ENCODE measurements at places on chromosomes 12 and 14. TPM values are rescaled to one million over a fixed set of nuclear protein-coding genes. Genes with fewer than 3 reads are reported as not detected.
A peak's percentile ranks its signal among the peaks of the same experiment; 100 is the strongest.

- peak; percentile 24 for DNase-seq
Measured at GRCh38 chr12:459430-460258, at the start of gene B4GALNT3. B4GALNT3 (plus strand) TSS chr12:459939; CDS start chr12:460377, 438 bp downstream.

DNA sequence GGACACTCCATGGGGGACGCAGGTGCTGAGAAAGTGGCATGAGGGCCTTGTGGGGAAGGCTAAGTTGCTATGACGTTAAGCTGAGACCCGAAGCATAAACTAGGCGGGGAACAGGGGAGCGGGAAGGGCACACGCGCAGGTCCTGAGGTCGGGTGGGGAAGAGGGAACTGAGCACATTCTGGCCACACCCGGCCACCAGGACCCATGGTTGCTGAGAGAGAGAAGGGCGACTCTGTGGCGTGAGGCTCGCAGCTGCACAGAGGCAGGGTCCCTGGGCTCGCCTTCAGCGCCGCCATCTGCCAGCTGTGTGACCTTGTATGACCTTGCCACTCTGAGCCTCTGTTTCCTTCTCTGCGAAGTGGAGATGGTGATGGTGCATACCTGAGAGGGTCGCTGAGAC lies 182.5 kb downstream of the PHETA1 start:
- no peak for DNase-seq

DNA sequence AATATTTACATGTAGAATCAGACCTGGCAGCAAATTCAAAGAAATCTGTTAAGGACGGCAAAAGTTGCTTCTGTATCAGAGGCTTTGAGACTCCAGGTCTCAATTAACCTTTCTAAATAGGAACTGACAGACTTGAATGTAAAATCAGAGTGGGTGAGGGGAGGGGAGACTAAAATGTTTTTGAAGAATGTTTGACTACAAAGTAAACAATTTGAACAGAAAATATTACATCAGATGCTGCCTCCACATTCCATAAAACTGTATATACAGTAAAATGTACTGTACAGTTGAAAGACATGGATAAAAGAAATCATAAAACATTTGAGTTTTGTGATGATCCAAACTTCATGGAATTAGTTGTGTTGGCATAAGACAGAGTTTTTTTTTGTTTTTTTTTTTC lies 49.5 kb upstream of the POC1B start:
- DNase-seq: no peak

DNA sequence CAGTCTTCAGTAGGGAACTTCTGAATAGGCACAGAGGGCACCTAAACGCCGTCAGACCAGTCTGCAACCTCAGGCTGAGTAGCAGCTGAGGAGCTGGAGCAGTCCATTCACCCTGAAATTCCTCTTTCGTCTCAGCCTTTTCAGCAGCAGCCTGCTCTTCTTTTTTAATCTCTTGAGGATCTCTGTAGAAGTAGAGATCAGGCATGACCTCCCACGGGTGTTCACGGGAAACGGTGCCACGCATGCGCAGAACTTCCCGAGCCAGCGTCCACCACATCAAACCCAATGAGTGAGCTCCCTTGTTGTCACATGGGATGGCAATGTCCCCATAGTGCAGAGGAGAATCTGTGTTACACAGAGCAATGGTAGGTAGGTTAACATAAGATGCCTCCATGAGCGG lies 11.1 kb upstream of the MARK3 start:
- no peak for DNase-seq

GRCh38 chr14:55221186-55221585 lies 29.8 kb upstream of the DLGAP5 start:
- no peak for DNase-seq

DNA sequence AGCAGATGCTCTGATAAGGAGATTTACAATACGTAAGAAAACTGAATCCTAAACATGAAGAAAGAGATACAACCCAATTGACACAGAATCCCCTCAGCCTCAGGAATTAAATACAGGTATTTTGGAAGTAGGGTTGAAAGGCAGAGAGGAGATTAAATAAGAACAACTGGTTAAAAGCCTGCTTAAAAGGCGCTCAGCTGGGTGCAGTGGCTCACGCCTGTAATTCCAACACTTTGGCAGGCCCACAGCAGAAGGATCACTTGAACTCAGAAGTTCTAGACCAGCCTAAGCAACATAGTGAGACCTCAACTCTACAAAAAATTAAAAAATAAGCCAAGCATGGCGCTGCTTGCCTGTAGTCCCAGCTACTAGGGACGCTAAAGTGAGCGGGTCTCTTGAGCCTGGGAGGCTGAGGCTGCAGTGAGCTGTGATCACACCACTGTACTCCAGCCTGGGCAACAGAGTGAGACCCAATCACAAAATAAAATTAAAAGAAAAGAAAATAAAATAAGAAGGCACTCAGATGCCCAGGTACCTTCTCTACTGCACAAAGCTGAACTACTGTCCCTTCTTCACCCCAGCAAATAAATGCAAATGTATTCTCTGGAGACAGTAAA lies 32.9 kb downstream of the MED13L start:
- no peak for DNase-seq

DNA sequence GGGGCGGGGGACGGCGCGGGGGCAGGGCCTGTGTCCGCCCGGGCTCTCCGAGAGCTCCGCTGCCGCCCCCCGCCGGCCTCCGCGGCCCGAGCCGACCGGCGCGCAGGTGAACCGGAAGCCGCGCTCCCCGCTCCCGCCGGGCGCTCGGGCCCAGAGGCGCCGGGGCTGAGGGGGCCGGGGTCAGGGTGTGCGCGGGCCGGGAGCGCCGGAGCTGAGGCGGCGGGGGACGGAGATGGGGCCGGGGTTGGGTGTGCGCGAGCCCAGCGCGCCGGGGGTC lies 431 bp downstream of the HIP1R start:
- no peak for DNase-seq

DNA sequence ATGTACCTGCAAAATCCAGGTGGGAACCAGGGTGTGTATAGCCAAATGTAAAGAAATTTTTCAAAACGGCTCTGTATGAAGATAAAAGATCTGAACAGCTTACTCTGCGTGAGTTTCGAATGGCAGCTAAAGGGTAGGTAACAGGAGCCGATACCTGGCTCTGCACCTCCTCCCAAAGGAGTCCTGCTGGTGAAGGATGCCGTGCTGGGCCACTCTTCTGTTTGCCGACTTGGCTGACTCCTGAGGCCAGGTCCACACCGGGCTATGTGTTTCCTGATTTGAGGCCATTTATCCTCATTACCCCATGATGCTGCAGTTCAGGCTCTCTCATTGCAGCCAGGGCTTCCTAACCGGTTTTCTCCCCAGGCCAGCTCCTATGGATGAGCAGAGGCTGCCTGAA lies 244.6 kb downstream of the SLC41A2 start:
- no peak for DNase-seq

- DNase-seq: no peak
Measured at GRCh38 chr12:15497671-15498292, 175.5 kb downstream of the PTPRO start.

- DNase-seq: peak; percentile 68
Measured at GRCh38 chr14:74712499-74713394, at the start of the genes AREL1 and FCF1. AREL1 (minus strand) TSS chr14:74713080; CDS start chr14:74685615, 27,465 bp downstream. FCF1 (plus strand) TSS chr14:74713144; CDS start chr14:74713198, 54 bp downstream.

DNA sequence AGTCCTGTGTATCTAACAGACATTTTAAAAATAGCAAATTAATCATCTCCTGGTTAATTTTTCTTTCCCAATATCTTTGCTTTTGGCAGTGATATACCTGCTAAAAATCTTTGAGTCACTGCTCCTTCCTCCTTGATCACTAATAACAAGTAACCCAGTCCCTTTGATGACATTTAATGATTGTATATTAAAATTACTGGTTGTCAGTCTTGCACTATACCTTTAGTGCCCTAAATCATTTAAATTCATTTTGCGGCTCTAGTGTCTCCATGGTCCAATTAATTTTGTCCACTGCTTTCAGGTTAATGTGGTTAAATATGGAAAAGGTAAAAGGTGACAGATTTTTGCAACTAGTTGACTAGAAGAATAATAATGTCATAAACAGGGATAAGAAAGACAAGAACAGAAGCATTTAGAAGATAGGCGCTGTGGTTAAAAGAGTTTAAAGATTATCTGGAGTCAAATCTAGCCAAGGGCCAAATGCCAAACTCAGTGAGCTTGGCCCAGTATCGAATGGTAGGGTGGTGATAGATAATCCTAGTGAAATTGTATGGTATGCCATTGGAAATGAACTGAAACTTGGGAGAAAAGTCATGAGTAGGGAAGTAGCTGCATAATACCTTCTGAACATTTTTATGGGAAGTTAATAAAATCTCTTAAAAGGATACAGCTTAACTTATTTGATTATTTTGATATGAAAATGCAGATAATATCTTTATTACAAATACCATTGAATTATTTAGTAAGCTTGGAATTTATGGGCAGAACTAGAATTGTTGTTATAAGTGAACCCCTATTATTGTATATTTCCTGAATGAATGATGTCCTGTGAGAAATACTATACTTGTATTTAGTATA lies 115.0 kb downstream of the PCNX1 start:
- no peak for DNase-seq

DNA sequence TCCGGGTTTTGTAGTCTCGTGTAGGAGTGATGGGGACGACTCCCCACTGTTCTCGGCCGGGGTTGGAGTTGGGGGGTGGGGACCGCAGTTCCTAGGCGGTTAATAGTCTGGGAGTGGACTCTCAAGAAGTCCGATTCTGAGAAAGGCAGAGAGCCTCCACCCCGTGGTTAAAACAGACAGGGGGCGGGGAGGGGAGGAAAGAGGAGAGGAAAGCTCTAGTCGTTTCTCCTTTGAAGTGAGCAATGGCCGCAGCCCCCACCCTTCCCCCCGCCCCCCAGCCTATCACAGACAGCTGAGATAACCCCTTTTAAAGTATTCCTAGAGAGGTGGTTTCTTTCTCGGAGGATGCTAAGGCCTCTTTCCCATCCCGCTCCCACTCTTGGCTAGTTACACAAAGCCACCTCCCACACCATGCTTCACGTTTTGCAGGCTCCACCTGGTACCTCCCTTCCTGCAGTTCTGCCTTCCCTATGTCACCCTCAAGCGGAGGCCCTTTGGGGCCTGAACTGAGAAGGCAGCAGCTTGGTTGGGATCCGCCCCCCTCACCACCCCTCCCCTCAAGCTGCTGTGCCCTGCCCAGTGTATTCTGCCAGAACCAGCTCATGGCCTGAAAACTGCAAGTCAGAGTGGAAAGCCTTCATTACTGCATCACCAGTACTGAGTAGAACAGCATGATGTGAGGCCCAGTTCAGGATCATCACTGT lies 853 bp downstream of the USP5 start:
- no peak for DNase-seq

DNA sequence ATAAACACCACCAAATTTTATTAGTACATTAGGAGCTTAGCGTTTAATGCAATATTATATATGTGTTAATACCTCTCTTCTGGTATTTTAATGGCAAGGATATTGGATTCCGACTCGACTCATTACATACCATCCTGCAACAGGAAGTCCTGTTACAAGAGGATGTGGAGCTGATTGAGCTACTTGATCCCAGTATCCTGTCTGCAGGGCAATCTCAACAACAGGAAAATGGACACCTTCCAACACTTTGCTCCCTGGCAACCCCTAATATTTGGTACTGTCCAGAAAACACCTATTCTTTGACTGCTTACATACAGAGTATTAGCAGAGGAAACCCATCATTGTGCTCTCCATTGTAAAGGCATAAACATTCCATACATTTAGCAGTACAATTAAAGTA lies 45.2 kb downstream of the VEZT start:
- no peak for DNase-seq

- no peak for DNase-seq
Measured at GRCh38 chr12:57092529-57092862, 3.6 kb downstream of the NAB2 start.

Gene TRHDE
- total RNA-seq: 0.49 TPM

Gene OLR1
- not detected for total RNA-seq

Gene TUNAR
- total RNA-seq: not detected

Gene FSCB
- not detected for total RNA-seq

Gene DNAH10
- total RNA-seq: not detected

Gene PMEL
- total RNA-seq: 0.50 TPM

Data from heart right ventricle (tissue), 16 donors.